ENCODE measurements at places on chromosomes 11 and 22.

DNA sequence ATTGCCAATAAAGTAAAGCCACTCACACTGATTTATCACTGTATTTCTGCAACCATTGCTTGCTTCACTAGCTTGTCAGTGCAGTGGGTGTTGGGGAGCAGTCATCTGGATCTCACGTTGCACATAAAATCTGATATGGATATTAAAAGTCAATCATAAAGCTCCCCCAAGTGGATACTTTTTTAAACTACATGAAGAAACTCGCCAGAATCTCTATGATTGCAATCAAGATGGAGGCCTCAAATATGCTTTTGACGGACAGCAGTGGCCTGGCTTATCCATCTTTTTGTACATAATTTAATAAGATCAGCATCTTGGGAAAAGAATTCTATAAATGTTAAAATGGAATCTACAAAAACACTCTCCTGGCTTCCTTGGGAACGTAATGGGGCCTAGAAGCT, 137.7 kb downstream of the WT1 start:
- H3K4me1 ChIP-seq = no peaks in the 10 kb centered on the region
- no peak for DNase-seq

DNA sequence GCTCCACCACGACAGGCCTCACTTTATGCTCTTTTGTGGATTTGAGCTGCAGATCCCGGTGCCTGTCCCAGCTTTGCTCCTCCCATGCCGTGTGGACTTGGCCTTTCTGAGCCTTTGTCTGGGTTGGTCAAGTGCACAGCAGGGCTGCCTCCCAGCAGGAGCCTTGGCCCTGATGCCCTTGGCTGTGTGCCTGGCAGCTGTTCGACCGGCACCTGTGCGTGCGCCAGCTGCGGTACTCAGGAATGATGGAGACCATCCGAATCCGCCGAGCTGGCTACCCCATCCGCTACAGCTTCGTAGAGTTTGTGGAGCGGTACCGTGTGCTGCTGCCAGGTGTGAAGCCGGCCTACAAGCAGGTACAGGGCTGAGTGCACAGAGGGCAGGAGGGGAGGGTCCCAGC, 46.5 kb downstream of the MYO7A start:
- H3K4me1 ChIP-seq = no peaks in the 10 kb centered on the region
- H3K4me3 ChIP-seq = no peak overlapping the region
- H3K27ac ChIP-seq = no peak overlapping the region
- DNase-seq = no peak

GRCh38 chr22:23031381-23031780, 38.9 kb upstream of the GNAZ start:
- no peaks in the 10 kb centered on the region for H3K27me3 ChIP-seq
- H3K27ac ChIP-seq = no peak overlapping the region
- no peak overlapping the region for H3K4me3 ChIP-seq
- no peaks in the 10 kb centered on the region for H3K4me1 ChIP-seq
- DNase-seq = no peak
- no peaks in the 10 kb centered on the region for H3K36me3 ChIP-seq

DNA sequence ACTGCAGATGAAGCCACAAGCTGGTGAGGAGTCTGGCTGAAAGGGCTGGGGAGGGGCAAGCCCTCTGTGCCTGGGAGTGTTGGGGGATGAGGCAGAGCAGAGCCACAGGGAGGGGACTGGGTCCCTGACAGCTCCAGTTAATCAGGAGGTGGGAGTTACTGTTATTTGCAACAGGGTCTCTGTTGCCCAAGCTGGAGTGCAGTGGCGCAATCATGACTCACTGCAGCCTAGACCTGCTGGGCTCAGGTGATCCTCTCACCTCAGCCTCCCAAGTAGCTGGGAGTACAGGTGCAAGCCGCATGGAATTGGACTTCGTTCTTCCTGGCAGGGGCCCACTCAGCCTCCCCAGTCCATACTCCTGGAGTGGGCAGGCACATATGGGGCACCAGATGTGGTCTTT, 7.7 kb downstream of the SCN2B start:
- no peak overlapping the region for H3K27ac ChIP-seq
- DNase-seq = no peak
- peaks cover 8% of the 10 kb centered on the region for H3K4me1 ChIP-seq

DNA sequence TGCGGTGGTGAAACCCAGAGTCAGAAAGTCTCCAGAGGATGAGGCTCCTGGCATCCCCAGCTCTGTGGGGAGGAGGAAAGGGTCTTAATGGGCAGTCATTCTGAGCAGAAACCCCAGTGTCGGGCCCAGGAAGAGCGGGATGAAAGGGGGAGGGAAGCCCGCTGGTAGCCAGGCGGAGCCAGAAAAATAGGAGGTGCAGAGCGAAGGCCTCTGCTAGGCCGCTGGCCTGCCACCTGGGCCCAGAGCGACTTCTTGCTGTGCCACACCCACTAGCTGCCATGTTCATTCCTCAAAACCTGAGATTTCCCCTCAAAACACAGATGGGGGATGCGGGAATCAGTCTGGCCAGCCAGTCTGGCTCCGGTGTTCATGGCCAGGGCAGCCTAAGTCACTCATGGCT, 650 bp upstream of the POU2AF3 start:
- DNase-seq = no peak
- peaks cover 3% of the 10 kb centered on the region for H3K27me3 ChIP-seq
- H3K27ac ChIP-seq = no peak overlapping the region

DNA sequence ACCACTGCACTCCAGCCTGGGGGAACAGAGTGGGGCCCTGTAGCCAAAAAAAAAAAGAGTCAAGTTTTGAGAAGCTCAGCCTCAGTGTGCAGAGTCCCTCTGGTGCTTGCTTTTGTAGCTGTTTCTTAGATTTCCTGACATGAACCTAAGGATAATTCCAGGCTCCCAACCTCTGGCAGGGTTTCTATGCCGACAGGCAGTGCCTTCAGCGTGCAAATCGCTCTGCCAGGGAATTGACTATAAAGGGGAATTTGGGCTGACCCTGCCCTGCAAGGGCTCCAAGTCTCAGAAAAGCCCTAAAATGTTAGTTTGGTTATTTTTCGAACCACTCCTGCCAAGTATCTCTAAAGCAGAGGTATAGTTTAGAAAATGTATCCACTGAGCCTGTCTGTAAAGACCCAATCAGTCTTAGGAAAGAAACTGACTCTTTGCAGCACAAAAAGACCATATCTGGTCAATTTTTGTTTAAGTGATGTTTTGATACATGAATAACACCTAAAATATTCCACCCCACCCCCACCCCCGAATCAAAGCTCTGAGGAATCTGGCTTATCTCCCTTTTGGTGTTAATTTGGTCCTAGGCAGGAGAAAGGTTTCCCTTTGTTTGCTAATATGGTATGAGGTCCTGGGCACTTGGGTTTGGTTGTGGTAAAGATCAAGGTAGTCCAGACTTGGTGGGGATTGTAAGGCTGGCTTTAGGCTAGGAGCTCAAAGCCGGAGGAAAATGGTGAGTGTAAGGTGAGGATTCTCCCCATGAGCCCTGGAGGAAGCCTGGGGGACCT, 49.7 kb downstream of the ANO1 start:
- no peaks in the 10 kb centered on the region for H3K4me1 ChIP-seq
- H3K4me3 ChIP-seq = no peak overlapping the region
- H3K36me3 ChIP-seq = no peaks in the 10 kb centered on the region

- H3K4me1 ChIP-seq = no peaks in the 10 kb centered on the region
- no peak overlapping the region for H3K4me3 ChIP-seq
- H3K27me3 ChIP-seq = no peaks in the 10 kb centered on the region
- no peak for DNase-seq
These were observed 38.9 kb upstream of the CCDC34 start for GRCh38 chr11:27401833-27402316.

GRCh38 chr11:75442161-75442885, 9.3 kb upstream of the KLHL35 start:
- no peak overlapping the region for H3K27ac ChIP-seq
- no peak for DNase-seq
- no peaks in the 10 kb centered on the region for H3K36me3 ChIP-seq
- no peak overlapping the region for H3K4me3 ChIP-seq

- no peaks in the 10 kb centered on the region for H3K4me1 ChIP-seq
- H3K4me3 ChIP-seq = no peak overlapping the region
- no peaks in the 10 kb centered on the region for H3K27me3 ChIP-seq
- H3K36me3 ChIP-seq = no peaks in the 10 kb centered on the region
- no peak for DNase-seq
- no peak overlapping the region for H3K27ac ChIP-seq
These were observed 92.1 kb downstream of the PKNOX2 start for GRCh38 chr11:125256541-125257189.

- no peaks in the 10 kb centered on the region for H3K27me3 ChIP-seq
- DNase-seq = no peak
- no peaks in the 10 kb centered on the region for H3K4me1 ChIP-seq
- no peaks in the 10 kb centered on the region for H3K36me3 ChIP-seq
- no peak overlapping the region for H3K27ac ChIP-seq
These were observed 2.9 kb downstream of the MUC2 start for GRCh38 chr11:1077417-1078119.

DNA sequence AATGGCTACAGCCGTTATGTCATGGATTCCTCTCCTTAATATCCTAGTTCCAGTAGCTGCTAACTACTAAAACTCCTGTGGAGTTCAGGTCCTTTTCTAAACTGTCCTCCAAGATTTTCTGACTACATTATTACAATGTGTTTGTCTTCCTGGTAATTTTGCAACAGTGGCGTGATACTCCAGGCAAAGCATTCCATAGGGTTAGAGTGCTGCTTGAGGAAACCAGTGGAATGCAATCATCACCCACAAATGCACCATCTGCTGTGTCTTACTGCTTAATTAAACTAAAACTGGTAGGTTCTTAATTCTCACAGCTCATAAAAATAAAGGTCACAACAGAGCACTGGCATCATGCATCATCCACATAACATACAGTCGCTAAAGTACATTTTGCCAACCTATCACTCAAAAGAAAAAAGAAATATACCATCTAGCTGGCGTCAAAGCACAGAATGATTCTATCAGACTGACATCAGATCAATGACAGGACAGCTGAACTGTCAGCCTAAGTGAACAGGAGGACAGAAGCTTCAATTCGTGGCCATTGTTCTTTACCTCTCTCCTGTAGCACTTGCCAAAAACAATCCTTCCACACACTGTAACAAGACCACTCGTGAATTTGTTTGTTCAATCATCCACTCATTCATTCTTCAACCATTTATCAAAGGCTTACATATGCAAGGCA, 182.5 kb downstream of the CADM1 start:
- no peaks in the 10 kb centered on the region for H3K4me1 ChIP-seq
- no peak overlapping the region for H3K27ac ChIP-seq
- H3K36me3 ChIP-seq = no peaks in the 10 kb centered on the region
- no peak for DNase-seq
- no peak overlapping the region for H3K4me3 ChIP-seq
- no peaks in the 10 kb centered on the region for H3K27me3 ChIP-seq

GRCh38 chr11:47887910-47888569, 39.9 kb upstream of the NUP160 start:
- no peak overlapping the region for H3K27ac ChIP-seq
- peaks cover 51% of the 10 kb centered on the region for H3K4me1 ChIP-seq
- H3K4me3 ChIP-seq = no peak overlapping the region
- no peaks in the 10 kb centered on the region for H3K27me3 ChIP-seq

Data from CD8-positive, alpha-beta memory T cell (primary cell).